ENCODE measurements at places on chromosomes 12 and 14. TPM values are rescaled to one million over a fixed set of nuclear protein-coding genes. Genes with fewer than 3 reads are reported as not detected.

GRCh38 chr12:49397000-49397399 lies 29.7 kb downstream of the SPATS2 start:
- no peak for DNase-seq

- DNase-seq = no peak
Measured at GRCh38 chr12:61564466-61564865, 695.7 kb upstream of the USP15 start.

DNA sequence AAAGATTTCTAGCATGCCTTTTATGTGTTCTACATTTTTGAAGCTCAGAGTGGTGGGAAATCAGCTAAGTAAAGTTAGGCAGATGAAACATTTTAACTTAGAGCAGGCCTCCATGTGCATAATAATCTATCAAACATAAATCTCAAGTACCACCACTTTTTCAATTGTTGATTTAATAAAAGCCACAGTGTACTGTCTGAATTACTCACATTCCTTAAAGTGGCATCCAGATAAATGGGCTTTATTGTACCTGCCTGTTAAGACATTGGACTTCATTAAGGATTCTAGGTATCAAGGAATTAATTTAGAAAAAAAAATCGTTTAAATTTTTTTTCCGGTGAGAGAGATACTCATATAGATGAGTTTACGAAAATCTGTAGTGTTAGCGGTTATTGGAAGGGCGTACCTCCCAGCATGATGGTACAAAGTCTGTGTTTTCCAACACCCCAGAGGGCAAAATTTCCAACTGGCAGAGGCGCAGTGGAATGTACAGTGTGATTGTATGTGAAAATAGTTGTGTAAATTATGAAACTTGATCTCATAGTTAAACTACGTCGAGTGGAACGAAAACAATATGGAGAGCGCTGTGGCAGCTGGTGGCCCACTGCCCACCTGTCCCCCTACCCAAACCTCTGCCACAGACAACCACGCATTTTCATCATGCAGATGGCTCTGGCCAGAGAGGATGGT lies 25.0 kb downstream of the ELK3 start:
- DNase-seq = no peak

DNA sequence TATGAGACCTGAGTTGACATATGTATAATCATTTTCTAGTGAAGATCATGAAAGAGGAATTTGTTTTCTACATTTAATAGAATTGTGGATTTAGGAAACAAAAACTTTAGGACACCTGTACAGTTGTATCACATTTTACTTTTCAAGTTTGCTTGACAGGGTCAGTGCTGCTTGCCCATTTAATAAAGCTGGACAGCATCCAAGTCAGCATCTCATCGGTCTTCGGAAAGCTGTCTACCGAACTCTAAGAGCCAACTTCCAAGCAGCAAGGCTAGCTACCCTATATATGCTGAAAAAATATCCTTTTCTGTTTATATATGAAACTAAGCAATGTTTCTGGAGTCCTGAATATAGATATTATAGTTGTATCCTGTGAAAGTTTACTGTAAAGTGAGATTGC lies 52.3 kb downstream of the VEZT start:
- DNase-seq = no peak

GRCh38 chr14:96204151-96205058 lies at the start of gene BDKRB2:
Gene BDKRB2, plus strand, starts transcription at chr14:96204839. Its CDS starts 32,269 bp downstream, at chr14:96237108.
- DNase-seq = peak; percentile 61

- no peak for DNase-seq
Measured at GRCh38 chr12:119693511-119693910, 25.6 kb downstream of the PRKAB1 start.

- DNase-seq = no peak
Measured at GRCh38 chr14:28116716-28117115, 649.9 kb upstream of the FOXG1 start.

DNA sequence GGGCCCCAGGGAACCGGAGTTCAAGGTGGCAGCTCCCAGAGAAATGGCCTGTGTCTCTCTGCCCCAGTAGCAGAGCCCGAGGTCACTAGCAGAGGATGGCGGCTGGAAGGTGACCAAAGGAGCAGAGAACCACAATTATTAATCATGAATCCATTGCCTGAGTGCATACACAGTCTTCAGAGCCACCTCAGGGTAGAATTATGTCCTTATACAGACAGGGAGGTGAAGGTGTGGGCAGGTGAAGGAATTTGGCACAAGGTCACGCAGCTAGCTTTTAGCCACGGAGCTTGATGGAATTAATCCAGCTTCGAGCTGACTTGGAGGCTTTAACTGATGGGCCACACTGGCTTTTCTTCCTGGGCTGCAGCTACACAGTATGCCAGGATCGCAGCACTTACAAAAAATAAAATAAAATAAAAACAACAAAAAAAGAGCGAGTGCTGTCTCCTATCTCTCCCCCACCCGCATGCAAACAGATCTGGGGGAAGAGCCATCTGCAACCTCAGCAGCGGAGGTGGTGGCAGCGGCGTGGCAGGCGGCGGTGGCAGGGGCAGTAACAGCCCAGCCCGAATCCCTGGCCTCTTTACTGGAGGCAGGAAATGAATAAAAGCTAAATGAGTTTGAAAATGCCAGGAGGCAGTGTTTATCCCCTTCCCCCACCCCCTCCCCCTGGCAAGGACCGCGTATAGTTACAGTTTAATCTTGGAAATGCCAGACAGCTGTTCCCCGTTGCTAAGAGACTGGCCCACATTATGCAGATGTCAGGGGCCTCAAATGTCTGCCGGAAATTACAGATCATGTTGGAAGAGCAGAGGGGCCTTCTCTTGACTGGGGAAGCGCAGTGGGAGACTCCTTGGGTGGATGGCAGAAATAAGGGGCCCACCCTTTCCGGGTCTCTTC lies 93.5 kb downstream of the LRRC74A start:
- peak; percentile 66 for DNase-seq

GRCh38 chr12:122326586-122326985 lies 60.3 kb upstream of the VPS33A start:
- no peak for DNase-seq

DNA sequence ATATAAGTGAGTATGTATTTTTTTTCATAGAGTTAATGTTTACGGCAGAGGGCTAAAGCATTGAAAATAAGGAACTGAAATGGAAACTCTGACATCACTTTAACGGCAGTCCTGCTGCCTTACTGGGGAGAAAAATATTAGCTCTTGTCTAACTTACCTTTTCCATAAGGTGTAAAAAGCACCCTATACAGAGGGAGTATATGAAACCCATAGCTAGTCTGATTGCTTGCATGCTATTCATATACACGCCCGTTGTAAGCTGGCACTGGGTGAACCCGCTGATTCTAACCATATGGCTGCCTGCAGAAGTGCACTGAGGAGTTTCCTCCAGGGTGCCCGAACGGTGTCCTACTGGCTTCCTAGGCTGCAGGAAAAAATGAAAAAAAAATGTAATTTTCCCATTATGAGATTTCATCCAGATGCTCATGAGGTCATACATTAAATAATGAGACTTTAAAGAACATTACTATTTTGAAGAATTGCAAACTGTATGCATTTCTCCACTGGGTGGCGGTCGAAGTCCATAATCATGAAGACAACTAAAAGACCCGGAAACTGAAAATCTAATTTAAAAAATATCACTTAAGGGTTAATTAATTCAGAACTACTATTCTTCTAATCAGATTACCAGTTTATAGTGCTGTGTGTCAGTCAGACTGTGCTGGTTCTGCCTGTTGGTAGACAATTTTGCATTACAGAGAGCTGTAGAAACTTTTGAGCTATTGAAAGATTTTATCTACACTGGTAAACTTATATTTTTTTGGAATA lies 144.7 kb downstream of the ALX1 start:
- DNase-seq = no peak

DNA sequence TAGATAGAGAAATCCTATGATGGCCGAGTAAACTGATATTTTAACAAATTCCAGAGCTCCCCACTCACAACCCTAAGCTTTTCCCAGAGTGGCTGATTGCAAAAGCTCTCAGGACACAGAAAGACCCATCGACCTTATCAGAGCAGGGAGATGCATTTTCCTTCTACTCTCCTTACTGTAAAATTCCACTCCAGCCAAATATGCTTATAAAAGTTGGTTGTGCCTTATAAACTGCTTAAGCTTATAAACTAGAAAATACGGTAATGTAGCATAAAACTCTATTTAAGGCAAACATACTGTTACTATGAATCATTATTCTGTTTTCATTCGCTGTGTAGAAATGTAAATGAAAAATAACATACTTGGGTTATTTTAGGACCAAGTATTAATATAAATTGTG lies 41.6 kb upstream of the TRHDE start:
- DNase-seq = no peak

DNA sequence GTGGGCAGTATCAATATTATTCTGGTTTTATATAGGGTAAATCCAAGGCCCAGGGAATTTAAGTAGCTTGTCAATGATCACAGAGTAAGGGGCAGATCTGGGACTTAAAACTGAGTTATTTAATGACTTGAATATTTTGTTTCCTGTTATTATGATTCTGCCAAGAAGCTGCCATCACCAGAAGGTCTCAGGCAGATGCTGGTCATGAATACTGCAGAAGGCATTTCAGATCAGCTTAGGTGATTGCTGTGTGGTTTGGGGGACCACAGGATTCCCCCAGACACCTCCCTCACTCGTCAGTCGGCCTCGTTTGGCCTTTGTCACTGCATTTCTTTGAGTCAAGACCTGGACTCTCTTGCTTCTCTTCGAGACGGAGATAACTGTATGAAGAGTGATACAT lies 47.7 kb upstream of the EVL start:
- no peak for DNase-seq

DNA sequence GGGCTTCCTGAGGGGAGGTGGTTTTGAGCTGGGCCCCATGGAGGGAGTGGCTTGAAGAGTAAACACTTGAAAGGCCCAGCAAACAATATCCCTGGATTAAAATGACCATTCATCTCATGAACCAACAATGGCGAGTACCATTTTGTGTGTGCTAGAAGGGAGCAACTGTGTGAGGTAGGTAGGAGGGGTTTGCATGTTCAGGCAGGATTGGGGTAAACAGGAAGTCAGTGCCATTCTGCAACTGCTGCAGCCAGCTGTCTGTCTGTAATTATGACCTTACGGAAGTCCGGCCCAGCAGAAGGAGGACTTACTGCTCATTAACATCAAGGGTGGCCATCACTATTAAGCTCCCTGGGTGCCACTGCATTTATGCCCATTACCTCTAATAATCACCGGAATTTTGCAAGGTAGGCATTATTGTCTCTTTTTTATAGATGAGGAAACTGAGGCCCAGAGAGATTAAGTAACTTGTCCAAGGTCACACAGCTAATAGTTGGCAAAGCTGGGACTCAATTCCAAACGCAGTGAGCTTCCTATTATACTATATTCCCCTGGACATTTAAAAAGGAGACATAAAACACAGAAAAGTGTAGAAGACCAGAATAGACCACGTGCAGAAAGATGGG lies 16.6 kb upstream of the IFI27L2 start:
- DNase-seq = no peak

GRCh38 chr14:24843494-24843893 lies 206.5 kb downstream of the STXBP6 start:
- no peak for DNase-seq

GRCh38 chr12:40263616-40264409 lies 39.0 kb downstream of the LRRK2 start:
- no peak for DNase-seq

DNA sequence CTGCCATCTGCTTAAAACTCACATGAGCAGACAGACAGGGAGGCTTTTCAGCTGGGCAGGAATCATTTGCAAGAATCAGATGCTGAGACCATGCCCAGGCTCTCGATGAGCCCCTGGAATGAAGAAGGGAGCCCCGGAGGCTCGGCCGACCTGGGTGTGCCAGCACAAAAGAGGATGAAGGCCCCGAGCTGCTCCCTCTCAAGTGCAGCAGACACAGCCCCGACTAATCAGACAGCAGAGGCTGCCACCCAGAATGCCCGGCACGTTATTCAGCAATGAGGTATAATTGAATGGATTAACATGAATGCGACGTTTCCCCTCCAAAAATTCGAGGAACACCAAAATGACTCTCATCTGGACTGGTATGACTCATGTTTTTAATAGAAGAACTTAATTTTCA lies 58.9 kb downstream of the BCL11B start:
- DNase-seq = no peak

DNA sequence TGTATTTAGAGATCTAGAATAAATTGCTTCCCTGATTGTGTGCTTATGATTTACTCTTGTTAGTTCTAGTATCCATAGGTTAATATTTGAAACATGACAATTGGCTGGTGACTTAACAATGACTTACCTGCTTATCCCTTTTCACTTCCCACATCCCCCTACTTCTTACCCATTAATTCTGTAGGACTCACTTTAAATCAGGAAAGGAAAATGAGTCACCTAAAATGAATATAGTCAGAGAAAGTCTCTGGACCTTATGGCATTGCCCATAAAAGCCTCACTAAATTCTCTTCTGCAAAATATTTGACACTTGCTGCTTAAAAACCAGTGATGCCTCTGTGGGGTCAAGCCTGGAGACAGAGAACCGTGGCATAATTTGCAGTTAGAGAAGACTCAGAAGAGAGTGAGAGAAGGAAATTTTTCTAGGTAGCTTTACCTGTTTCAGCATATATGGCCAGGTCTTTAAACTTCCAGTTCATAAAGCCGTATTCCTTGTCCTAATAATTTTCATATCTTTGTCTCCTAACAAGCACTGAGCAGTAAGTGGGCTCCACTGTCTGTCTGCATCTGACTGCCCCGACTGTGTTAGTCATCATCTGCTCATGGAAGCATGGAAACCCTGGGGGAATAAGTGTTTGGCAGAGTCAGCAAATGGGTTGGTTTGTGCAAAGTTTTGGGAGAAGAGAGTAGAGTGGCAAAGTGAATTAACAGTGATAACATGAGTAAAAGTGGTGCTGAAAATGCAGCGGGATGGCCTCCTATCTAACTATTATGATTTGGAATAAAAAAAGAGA lies 294.4 kb downstream of the AKAP6 start:
- peak; percentile 32 for DNase-seq

- no peak for DNase-seq
Measured at GRCh38 chr14:69652942-69653684, 41.7 kb downstream of the SUSD6 start.

- no peak for DNase-seq
Measured at GRCh38 chr12:4037747-4038312, 164.6 kb upstream of the PARP11 start.

DNA sequence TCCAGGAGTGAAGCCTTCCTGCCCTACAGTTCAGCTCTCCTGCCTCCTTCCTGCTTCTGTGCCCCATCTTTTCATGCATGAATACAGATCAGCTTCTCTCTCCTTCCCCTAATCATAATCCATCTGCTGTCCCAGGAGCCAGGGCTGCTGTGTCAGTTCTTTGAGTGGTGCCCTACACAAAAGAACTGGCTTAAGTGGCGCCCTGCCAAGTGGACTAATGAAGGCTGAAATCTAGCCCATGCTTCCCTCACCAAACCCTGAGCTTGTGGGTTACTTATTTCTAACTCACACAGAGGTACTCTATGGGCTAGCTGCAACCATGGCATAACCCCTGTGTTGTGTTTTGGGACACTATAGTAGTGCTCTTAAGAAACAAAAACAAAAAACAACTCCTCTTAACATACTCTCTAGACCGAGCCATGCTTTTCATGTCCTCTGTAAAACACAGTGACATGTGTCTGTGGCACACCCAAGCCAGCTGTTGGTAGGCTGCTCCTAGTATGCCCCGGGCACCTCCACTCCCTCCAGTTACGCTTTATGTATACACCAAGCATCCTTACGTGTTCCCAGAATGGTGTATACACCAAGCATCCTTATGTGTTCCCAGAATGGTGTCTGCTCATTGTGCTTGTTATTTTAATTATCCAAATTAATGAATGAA lies 19.3 kb upstream of the ETV6 start:
- no peak for DNase-seq

Gene C1R
- 167 TPM for total RNA-seq

Gene KRT83
- total RNA-seq = not detected

Gene PRR4
- total RNA-seq = 0.85 TPM

Gene LGR5
- total RNA-seq = not detected

Gene OAS2
- 18.0 TPM for total RNA-seq

Gene ARF3
- 59.4 TPM for total RNA-seq

Gene NANOG
- 0.33 TPM for total RNA-seq

Gene CCDC38
- total RNA-seq = not detected

Gene TPPP2
- 0.54 TPM for total RNA-seq
